ENCODE measurements at places on chromosomes 6 and 20. TPM values are rescaled to one million over a fixed set of nuclear protein-coding genes. Genes with fewer than 3 reads are reported as not detected.

The CLVS2 gene
- 0.17 TPM for total RNA-seq

The UNC5CL gene
- total RNA-seq, result 0.14 TPM

The TENT5A gene
- 2.2 TPM for total RNA-seq

- no peak for DNase-seq
These were observed 51.7 kb downstream of the UQCC1 start for GRCh38 chr20:35360033-35360432.

DNA sequence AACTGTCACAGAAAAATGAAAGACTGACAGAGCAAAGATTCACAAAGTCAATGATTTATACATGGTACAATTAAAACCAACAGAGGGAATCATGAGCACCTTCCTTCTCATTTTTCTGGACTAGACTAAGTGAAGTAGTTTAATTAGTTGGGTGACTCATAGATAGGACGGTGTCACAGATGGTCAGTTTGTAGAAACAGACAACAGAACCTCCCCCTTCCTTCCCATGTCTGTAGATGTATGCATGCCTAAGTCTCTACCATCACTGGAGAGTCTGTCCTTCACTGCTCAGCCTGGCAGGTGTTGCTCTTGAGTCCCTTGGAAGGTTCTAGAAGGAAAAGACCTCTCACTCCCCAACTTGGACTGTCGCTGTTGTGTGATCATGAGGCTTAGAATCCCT lies 75.4 kb upstream of the EEF1E1 start:
- DNase-seq, result no peak

GRCh38 chr6:1527073-1527457 lies 82.7 kb upstream of the FOXC1 start:
- DNase-seq, result no peak

DNA sequence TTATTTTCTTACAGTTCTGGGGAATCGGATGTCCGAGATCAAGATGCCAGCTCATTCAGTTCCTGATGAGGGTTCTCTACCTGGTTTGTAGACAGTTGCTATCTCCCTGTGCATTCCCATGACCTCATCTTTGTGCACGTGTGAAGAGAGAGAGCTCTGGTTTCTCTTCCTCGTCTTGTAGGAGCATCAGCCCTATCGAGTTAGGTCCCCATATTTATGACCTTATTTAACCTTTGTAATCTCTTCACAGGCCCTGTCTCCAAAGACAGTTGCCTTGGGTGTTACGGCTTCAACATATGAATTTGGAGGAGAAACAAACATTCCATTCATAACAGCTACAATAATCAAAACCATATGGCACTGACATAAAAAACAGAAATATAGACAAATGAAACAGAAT lies 455.3 kb downstream of the HACE1 start:
- no peak for DNase-seq

GRCh38 chr6:154266560-154267099 lies 90.0 kb downstream of the IPCEF1 start:
- DNase-seq, result no peak

- DNase-seq, result no peak
These were observed 51.7 kb downstream of the TTI1 start for GRCh38 chr20:37981568-37981967.

DNA sequence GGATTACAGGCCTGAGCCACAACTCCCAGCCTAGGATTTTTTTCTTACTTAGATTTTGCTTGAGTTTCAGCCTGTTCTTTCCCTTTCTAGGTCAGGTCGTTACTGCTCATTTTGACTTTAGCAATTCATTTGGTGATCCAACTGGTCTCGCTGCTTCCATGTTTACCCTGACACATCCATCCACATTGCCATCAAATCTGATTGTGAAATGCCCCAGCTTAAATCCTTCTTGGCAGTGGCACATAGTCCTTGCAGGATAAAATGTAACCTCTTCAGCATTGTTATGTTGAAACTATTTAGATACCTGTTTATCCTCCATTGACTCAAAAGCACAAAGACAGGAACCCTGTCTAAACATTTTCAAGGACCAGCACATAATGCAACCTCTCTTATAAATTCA lies 77.2 kb downstream of the DNAH8 start:
- DNase-seq, result no peak

DNA sequence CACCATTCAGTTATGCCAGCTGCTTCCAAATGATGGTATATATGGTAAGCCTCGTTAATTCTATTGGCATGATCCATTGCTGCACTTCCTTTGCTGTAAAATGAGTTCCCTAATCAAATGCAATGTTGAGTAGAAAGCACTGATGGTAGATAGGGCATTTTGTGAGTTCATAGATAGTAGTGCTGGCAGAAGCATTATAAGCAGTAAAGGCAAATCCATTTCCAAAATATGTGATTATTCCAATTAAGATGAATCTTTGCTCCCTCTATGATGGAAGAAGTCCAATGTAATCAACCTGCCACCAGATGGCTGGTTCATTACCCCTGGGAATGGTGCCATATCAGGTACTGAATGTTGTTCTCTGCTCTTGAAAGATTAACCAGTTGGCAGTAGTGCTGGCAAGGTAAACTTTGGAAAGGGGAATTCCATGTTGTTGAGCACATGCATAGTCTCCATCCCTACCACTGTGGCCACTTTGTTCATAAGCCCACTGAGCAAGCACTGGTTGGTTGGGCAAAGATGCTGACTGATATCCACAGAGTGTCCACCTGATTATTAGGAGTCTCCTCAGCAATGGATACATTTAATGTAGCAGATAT lies 5.6 kb upstream of the TBPL1 start:
- no peak for DNase-seq

DNA sequence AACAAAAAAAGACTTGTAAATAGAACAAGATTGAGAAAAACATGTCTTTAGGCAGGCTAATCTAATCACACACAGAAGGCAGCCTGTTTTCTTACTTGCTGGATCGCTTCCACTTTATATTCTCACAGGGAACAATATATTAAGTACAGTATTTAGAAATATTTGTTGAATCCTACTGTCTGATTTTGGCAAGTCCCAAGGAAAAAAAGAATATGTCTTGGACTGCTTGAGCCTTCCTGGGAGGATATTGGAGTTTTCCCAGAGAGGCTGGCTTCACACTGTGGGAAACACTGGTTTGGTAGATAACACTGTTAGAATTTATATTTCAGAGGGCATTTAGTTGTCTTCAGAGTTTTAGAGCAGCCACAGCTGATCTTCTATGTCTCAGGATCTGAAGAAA lies 229.7 kb downstream of the PRL start:
- DNase-seq, result no peak

DNA sequence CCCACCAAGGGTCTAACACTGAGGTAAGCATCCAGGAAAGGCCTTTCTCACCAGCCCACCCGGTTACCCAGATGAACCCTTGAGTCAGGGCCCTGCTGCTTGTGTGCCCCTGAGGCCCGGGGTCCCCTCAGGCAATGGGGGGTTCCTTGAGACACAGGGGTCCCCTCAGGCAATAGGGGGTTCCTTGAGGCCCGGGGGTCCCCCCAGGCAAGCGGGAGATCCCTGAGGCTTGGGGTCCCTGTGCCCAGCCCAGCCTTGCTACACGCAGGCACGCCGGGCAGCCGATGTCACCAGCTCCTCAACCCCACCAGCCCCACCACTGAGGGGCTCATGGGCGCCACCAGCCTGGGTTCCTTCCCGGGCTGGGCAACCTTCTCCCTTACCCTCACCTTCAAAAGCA lies 247.2 kb downstream of the TTLL2 start:
- no peak for DNase-seq

Measured in psoas muscle (tissue), 8 donors.